RWPE2 (cell line): ENCODE measurements at places on chromosomes 12 and 14.
A peak's percentile ranks its signal among the peaks of the same experiment; 100 is the strongest.

GRCh38 chr14:100785338-100785615 lies 40.6 kb upstream of the MEG3 start:
- peak; percentile 54 for DNase-seq

DNA sequence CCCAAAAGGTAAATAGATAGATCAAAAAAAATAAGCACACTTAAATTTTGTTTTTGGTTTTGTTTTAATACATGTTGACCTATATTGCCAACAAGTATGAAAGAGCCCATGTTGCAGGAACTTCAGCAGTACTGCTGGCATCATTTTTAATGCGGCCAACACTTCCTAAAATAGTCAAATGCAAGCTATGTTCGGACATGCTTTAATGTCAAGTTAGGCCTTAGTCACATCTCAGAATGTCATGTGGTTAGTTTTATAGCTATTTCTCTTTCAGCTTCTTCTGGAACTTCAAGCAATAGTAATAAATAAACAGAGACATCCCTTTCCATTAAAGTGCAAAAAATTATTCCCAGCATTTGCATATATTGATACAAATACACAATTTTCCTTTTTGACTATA lies 153.4 kb downstream of the PIK3C2G start:
- DNase-seq = no peak

DNA sequence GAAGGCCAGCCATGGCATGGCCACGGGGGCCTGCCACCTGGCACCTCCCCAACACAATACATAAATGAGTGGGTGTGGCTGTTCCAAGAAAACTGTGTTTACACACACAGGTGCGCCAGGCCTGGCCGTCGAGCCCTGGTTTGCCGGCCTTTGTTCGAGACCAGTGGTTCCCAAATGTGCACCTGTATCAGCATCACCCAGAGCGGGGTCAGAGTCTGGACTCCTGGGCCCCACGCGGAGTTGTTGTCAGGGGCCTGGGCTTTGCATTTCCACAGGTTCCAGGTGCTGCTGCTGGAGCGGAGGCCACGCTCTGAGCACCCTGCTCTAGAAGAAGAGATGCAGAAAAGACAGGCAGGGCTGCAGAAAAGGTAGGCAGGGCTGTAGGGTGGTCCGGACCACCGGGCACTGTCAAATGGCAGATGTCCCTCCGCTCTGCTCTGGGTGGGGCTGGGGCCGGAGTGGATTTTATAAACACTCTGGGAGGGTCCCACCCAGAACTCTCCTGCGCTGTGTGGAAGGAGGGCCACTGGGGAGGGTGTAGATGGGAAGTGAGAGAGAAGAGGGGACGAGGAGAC lies 4.2 kb upstream of the ASPG start:
- DNase-seq = no peak

DNA sequence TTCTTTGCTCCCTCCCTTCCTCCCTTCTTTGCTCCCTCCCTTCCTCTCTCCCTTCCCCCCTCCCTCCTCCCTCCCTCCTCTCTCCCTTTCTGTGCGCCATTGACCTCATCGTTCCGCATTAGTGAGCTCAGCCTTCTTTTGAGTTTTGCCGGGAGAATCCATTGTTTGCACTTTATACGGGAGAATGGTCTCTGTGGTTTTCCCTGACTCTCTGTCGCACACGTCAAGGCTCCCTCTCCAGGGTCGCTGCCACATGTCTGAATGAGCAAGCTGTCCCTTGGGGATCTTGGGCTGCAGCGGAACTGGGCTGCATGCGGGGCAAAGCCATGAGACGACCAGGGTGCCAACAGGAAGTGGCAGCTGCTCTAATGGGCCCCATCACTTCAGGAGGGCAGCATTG lies 118.5 kb downstream of the GLT1D1 start:
- DNase-seq = no peak

DNA sequence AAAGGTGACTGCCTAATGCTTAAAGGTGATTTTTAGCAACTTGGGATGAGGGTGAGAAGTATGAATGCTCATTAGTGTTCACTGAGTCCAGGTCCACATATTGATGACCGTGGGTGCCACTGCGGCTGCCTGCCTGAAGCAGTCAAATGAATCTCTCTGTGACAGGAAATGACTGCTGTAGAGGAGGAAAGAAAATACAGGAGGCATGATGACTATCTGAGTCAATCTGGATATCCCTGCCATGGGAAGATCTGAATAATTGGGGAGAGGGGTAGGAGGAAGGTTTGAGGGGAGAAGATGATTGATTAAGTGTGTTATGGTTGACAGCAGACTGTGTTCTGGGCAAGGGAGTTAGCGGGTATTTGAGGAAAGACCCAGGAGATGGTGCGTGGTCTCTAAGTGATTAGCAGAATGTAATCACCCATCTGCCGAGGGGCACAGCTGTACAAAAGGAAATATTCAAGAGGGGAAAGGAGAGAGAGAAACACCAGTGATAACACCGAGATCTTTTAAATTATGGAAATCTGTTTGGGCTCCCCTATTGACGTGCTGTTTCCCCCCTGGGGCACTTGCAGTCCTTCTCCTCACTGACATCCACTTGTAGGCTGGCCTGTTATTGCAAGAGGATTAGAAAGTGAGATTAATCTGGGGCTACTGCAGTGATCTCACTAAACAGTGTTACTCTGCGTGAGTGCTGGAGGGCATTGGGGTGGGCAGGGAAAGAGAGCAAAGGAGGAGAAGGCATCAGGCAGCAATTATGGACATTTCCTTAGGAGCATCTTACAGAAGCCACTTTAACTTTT lies 97.7 kb downstream of the AKAP6 start:
- no peak for DNase-seq

GRCh38 chr14:94111276-94112095 lies 950 bp downstream of the IFI27 start:
- no peak for DNase-seq

GRCh38 chr14:30756594-30756993 lies 117.8 kb upstream of the COCH start:
- no peak for DNase-seq

- DNase-seq = no peak
Measured at GRCh38 chr12:105318651-105319483, 11.6 kb upstream of the C12orf75 start.

GRCh38 chr14:49677643-49678042 lies 10.4 kb downstream of the POLE2 start:
- DNase-seq = no peak

- DNase-seq = peak; percentile 31
Measured at GRCh38 chr12:49951411-49952240, 1.1 kb downstream of the AQP2 start.

DNA sequence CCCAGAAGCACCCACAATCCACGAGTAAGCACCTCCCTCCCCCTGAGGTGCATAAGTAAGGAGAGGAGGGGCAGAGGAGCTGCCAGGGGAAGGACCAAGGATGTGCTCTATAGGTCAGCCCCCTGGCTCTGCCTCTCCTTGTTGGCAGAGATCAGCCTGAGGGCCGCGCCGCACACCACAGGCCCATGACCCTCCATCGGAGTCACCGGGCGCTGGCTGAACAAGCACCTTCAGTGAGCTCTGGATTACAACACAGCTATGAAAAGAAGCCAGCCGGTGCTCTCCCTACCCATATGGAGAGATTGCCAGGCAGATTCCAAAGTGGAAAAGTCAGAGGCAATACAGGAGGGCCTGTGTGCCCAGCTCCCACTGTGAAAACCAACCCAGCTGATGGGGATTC lies 257.3 kb downstream of the GLT1D1 start:
- no peak for DNase-seq
